Fibroblast of lung (primary cell): ENCODE measurements at places on chromosomes 13 and 19. TPM values are rescaled to one million over a fixed set of nuclear protein-coding genes. Genes with fewer than 3 reads are reported as not detected.

DNA sequence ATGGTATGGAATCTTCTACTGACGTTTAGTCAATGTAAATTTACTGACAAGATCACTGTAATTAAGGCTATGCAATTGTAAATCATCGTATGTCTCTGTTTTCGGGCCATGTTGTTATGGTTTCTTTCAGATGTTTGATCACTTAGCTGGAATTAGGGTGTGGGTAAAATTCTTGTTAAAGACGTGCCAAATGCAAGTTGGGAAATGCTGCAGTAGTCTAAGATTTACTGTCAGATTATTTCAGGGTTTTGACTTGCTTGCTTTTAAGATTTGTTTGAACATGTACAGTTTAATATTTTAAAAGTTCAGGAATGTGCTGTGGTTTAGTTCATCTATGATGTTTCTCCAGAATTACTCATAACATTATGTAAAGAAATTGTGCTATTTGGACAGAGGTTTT lies 10.8 kb downstream of the NDFIP2 start:
- H3K4me1 ChIP-seq: peaks cover 6% of the 10 kb centered on the region
- H3K27ac ChIP-seq: peak overlapping the region; percentile 74
- H3K27me3 ChIP-seq: no peaks in the 10 kb centered on the region

GRCh38 chr19:6489278-6490061 lies 7.9 kb upstream of the DENND1C start:
- H3K36me3 ChIP-seq: no peaks in the 10 kb centered on the region
- no peak overlapping the region for H3K27ac ChIP-seq
- H3K4me1 ChIP-seq: no peaks in the 10 kb centered on the region
- H3K4me3 ChIP-seq: no peak overlapping the region
- no peak for DNase-seq
- no peaks in the 10 kb centered on the region for H3K27me3 ChIP-seq

DNA sequence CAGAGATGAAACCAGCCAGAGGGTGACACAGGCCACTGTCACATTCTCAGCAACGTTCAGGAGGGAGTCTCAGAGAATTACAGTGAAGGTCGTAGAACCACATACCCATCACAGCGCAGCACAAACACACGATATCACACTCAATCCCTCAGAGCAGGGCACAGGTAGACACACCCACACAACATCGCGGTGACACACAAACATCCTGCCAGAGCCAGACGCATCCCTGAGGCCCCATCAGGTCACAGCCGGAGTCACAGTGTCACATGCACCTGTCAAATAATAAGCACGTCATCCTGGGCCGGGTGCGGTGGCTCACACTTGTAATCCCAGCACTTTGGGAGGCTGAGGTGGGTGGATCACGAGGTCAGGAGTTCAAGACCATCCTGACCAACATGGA lies 17.5 kb downstream of the ELAVL3 start:
- no peaks in the 10 kb centered on the region for H3K4me1 ChIP-seq
- no peaks in the 10 kb centered on the region for H3K36me3 ChIP-seq
- no peak overlapping the region for H3K4me3 ChIP-seq
- H3K27me3 ChIP-seq: no peaks in the 10 kb centered on the region
- H3K27ac ChIP-seq: no peak overlapping the region

DNA sequence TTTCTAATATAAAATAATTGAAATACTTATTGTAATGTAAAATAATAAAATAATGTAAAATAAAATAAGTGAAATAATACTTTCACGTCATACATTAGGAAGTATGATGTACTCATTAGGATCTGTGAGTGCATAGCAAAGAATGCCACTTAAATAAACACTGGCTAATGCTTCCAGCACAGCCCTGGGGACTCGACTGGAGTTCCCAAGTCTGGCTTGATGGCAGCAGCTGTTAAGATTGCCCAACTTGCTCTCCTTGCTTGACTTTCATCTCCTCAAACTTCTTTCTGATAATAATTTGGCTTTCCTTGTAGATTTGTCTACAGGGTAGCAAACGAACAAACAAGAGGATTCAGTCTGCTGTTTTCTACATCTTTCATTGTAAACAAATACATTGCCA lies 191.9 kb downstream of the COG6 start:
- no peaks in the 10 kb centered on the region for H3K4me1 ChIP-seq
- DNase-seq: no peak
- H3K36me3 ChIP-seq: no peaks in the 10 kb centered on the region
- H3K27me3 ChIP-seq: no peaks in the 10 kb centered on the region

DNA sequence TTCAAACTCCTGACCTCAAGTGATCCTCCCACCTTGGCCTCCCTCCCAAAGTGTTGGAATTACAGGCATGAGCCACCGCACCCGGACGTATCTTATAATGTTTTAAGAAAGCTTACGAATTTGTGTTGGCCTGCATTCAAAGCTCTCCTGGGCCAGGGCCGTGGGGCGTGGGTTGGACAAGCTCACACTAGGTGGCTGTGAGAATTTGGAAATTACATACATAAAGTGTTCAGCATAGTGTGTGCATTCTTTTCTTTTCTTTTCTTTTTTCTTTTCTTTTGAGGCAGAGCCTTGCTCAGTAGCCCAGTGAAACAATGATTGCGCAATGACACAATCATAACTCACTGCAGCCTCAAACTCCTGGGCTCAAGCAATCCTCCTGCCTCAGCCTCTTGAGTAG lies 2.6 kb downstream of the ZSWIM4 start:
- H3K27ac ChIP-seq: peak overlapping the region; percentile 25
- no peak overlapping the region for H3K4me3 ChIP-seq
- peaks cover 4% of the 10 kb centered on the region for H3K36me3 ChIP-seq

DNA sequence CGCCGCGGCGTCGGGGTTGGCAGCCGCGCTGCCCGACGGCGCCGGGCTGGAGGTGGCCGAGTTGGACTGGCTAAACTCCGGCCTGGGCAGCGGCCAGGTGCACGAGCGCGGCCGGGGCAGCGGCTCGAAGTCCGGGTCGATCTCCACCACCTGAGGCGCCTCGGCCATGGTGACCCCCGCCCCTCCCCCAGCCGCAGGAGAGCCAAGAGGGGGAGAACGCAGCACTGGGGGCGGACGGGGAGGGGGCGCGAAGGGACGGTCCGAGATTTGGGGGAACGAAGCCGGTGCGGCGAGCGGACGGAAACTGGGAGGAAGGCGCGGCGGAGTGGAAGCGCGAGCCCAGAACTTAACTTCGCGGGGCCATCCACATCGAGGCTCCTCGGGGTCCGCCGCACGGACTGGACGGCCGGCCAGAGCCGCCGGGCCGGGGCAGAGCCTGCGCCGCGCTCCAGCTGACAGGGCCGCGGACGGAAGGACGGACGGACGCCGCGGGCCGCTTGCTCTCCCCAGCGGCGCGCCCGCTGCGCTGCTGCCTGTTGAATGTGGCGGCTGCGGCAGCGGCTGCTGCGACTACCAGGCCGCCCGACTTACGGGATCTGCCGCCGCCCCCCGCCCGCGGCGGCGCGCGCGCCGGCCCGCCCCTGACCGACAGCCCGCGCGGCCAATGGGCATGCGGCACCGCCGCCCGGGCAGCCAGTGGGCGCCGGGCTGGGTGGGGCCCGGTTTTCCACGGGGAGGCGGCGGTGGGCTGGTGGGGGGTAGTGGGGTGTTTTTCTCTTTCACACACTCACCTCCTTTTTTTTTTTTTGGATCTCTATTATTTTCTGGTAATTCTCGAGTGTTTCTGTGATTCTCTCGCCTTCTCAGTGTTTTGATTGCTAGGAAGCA lies at the start of gene FOXO1:
Gene FOXO1, minus strand, starts transcription at position 597 of the 888 bp plus-strand sequence. Its CDS starts 429 bp downstream, at position 168.
- no peaks in the 10 kb centered on the region for H3K27me3 ChIP-seq
- peak within 1 kb of the TSS; percentile 47 for H3K27ac ChIP-seq
- no peaks in the 10 kb centered on the region for H3K36me3 ChIP-seq
- peak; percentile 86 for DNase-seq

The ZNF66 gene
- 0.77 and 1.5 TPM in 2 replicates for total RNA-seq
